CD4-positive, alpha-beta memory T cell (primary cell): ENCODE measurements at places on chromosomes 2 and 18.

DNA sequence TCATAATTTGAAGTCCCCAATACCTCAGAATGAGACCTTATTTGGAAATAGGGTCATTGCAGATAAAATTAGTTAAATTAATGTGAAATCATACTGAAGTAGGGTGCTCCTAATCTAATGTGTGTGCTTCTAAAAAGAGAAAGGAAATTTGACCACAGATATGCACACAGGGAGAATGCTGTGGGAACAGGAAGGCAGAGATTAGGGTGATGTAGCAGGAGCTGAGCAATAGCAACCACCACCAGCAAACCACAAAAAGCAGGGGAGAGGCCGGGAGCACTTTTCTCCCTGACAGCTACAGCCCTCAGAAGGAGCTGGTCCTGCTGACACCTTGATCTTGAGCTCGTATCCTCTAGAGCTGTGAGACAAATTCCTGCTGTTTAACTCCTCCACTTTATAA lies 24.6 kb upstream of the SCG2 start:
- DNase-seq, result no peak

DNA sequence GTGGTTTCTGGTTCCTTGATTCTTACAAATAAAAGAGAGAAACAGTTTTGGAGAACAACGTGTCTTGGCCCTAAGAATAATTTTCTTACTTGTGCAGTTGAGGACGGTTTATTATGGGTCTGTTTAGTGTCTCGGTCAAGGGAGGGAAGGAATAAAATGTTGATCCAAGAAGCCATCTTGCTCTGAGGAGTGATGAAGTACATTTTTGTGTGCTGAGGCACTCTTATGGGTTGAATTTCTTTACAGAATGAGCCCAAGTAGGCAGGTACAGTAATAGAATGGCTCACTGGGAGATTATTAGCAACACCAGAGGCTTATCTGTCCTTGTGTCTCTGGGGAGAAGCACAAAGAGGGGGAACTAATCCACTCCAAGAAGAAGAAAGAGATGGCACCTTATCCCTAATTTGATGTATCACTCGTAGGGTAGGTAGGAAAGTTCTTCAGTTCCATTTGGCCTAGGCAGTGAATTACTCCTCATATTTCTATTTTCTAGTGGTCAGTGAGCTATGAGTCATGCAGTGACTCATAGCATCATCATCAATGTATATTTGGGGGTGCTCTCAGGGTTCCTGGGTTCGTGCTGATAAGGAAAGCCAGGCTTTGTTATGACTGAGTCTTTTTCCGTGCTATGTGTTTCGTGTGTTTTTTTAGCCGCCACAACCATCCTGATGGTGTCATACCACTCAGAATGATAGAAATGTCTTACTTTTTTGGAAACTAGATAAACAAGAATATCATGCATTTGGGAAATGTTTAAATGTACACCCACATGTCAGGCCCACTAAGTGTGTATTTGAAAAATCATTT lies 250.1 kb upstream of the CTAGE1 start:
- DNase-seq, result no peak

- no peak for DNase-seq
Measured at GRCh38 chr2:134205087-134205486, 48.8 kb upstream of the MGAT5 start.

- peak; percentile 66 for DNase-seq
Measured at GRCh38 chr2:197869501-197870111, 65.2 kb downstream of the PLCL1 start.

- no peak for DNase-seq
Measured at GRCh38 chr2:73877071-73877802, 15.6 kb upstream of the ACTG2 start.

- DNase-seq, result no peak
Measured at GRCh38 chr2:171391532-171391931, 42.3 kb downstream of the METTL8 start.

GRCh38 chr2:97676620-97677019 lies 7.1 kb downstream of the C2orf92 start:
- DNase-seq, result no peak

GRCh38 chr2:36246320-36246990 lies 109.1 kb upstream of the CRIM1 start:
- DNase-seq, result peak; percentile 74

- DNase-seq, result no peak
Measured at GRCh38 chr2:231110551-231110950, 14.3 kb downstream of the HTR2B start.

- no peak for DNase-seq
Measured at GRCh38 chr2:201450954-201451291, 335 bp downstream of the TRAK2 start.

DNA sequence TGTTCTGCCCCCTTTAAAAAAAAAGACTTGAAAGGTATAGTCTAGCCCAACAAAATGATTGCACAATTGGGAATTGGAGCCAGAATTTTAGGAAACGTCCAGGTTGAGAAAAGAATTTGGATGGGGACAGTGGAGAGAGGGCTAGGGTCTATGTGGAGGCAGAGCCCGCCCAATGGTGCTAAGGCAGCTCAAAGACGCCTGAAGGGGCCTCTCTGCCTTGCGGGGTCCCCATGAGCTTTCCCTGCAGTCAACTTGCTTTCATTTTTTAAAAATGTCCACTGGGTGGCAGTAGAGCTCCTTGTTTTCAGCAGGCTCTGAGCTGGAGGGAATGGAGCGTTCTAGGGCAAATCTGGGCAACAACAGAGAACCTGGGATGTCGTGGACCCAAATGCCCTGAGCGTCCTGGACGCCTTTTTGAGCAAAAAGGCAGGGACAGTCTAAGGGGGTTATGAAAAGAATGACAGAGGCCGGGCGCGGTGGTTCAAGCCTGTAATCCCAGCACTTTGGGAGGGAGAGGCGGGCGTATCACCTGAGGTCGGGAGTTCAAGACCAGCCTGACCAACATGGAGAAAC lies 40.2 kb upstream of the ITM2C start:
- peak; percentile 69 for DNase-seq

DNA sequence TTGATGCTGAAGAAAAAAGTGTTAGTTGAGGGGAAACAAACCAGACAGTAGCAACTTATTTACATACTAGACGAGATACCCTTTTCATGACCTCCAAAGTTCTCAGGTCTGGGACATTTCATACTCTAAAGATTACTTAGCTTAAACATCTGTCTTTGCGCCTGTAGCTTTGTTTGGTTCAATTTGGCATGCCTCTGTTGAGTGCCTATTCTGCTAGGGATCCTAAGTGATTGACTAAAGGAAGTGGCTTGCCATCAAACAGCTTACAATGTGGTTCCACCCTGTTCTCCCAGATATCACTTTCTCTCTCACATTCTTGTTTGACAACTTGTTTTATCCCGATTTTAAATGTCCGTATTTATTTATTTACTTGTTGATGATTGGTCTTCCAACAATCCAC lies 488.8 kb downstream of the PARD3B start:
- peak; percentile 8 for DNase-seq

- DNase-seq, result no peak
Measured at GRCh38 chr2:145323512-145323911, 803.6 kb upstream of the ZEB2 start.

DNA sequence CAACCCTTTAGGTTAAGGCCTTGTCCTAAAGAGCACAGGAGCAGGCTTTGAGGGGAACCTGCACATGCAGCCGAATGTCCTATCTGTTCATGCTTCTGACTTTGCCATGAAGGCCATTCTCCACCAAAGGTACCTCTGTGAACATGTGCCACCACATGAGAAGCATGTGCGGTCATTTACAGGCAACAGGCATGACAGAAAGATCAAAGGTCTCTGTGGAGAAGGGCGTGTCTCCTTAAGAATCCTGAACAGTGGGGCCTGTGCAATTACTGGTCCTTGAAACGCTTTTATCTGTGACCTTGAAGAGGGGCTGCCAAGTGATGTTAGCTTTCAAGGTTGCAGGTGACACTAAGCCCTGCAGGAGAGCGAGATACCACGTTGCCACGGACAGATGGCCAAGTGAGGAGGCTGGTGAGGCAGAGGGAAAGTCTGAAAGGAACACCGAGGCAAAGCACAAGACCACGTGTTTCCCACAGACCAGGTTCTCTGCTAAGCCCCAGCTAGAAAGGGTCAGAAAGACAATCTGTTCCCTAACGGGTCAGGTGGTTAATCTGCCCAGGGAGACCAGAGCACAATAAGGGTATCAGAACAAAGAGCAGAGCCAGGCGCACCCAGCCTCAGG lies 19.5 kb upstream of the POMC start:
- DNase-seq, result no peak

DNA sequence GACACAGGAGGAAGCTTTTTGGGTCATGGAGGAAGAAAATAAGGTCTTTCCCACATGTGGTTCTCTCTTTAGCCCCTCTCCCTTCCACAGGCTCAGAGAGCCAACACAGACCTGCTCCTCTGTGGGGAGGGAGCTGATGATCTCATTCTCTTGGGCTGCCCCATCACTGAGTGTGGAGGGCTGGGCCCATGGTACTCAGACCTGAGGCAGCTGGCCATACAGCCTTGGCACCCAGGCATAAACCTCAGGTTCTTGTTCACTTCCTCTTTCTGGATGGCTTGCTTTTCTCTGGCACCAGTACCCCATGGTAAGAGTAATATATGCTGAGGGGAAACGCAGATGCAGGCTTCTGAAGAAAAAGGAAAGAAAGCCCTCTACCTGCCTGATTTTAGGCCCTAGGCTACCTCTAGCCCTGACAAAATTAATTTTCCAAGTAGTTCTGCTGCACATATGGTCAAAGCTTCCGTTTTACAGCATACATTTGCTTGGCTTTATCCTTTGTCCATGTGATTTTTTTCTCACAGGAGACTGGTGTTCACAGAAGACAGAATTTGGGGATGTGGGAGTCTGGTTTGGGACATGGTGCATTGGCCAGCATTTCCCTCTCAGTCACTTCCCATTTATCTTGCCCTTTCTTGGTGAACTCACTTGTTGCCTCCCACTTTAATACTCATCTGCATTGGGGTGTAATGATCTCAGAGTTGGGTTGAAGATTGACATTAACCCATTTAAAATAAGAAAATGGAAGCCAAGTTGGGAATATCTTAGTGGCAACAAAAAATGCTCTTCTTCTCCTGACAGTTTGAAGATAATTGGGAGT lies 11.1 kb downstream of the DHRS9 start:
- no peak for DNase-seq

DNA sequence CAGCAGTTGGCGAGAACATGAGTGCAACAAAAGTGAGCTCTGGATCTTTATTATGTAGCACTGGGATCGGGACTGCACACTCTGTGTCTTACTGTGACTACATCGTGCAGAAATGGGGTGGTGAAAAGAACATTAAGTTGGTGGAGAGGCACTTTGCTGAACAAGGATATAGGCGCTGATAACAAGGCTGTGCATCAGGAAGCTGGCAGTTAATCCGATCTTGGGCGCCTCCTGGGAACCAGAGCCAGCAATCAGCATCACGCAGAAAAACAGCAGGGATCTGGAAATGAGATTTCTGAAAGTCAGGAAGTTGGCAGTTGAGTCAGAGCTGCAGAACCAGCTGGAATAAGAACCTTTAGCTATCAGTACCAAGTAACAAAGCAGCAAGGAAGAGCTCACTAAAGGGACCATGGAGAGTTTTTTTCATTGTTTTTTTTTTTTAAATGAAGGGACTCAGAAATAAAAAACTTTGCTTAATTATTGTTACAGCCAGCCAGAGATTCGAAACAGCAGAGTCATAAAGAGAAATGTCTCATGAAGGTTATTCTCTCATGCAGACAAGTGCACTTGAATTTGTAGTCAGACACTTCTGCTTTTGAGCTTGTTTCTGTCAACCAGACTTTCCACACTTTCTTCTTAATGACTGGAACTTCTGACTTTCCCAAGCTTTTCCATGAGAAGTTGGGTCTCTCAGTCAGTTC lies 22.8 kb upstream of the MYO3B start:
- DNase-seq, result no peak

- no peak for DNase-seq
Measured at GRCh38 chr2:234435836-234436481, 60.9 kb downstream of the ARL4C start.

- no peak for DNase-seq
Measured at GRCh38 chr18:55575066-55575465, 12.9 kb downstream of the TCF4 start.

DNA sequence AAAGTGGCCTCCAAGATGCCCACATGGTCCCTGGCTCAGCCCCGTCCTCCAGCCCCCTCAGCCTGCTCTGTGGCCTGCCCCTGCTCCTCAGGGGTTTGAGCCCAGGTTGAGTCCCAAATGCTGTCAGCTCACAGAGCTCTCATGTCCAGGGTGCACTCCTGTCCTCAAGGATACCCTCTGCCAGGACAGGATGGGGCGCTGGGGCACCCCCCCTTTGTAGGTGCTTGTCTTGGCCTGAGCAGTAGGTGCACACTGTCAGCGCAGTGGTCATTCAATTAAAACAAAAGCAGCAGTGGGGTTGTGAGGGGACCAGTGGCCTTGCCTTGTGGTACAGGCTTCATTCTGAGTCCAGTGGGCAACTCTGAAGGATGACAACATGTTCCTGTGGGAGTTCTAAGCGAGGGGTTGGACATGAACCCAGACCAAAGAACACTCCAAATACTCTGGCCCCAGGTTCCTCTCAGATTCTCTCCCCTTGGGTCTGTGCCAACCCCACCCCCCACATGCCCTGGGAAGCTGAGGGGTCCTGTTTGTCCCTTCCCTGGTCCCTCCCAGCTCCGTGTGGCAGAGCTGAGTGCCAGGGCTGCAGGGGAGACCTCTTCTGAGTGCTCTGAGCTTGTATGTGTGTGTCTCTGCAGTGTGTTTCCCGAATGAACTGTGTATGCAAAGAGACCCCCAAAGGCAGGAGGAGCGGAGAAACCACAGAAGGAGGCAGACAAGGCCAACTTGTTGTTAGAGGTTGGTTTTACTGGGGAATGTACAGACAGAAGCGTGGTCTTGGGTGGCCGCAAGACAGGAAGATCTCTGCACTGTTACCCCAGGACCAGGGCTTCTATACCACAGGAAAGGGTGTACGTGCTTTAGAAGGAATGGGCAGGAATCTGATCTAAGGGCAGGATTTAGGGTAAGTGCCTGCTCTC lies 155.6 kb upstream of the HS6ST1 start:
- no peak for DNase-seq

DNA sequence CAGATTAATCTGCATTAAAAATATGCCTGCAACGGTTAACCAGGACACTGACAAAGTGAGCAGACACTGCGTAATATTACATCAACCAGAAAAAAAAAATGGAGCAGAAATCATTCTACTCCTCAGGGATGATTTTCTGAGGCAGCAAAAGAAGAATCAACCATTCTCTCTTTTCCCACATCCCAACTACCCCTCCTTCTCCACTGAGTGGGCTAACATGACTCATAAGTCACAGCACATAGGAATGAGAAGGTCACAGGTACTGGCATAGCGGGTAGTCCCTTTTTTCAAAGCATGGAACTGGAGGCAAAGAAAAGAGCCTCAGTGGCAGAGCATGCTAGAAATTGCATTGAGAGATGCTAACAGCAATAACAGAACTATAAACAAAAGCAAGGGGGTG lies 54.3 kb upstream of the TSPYL6 start:
- DNase-seq, result no peak

DNA sequence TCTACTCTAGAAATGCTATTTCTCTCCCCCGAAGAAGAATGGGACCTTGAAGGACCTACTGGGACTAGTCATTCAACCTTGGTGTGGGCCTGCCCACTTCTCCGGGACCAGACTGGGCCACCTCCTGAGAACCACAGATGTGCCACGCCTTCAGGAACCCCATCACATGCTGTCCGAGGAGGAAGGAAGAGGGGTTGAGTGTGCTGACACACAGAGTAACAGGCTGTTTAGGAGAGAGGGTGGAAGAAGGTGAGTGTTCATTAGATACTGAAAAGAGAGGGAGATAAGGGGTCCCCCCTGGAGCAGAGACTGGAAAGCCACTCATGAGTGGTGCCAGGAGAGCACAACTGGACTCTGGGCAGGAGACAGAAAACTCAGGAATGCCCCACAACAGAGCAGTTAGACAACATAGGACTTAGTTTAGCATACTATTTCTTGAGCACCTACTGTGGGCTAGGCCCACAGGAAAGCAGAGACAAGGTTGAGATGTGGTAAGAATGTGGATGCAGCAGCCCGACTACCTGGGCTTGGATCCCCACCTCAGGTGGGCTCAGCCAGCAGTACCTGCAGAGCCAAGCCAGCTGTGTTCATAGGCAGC lies 286.4 kb upstream of the NCKAP5 start:
- DNase-seq, result no peak
